GDM1 (cell line): ENCODE measurements at places on chromosomes 3 and 15.

DNA sequence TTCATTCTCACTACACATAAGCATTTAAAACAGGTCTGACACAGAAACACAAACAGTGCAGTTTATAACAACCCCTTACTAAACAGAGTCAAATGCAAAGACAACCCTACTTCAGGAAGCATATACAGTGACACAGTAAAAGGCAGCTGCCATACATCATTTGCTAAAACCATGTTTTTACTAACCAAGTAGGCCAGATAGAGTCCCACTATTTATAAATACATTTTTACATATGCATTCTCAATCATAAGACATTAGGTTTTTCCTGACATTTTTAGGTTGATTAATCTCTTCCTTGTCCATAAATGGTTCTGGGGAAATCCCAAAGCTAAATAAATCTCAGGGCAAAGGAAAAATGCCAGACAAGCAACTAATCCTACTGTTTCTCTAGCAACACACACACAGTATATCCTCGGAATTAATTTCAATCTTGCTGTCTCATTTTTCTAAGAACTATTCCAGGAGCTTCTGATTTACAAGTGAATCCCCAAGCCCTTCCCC lies 39.0 kb downstream of the CHAC1 start:
- no peak for DNase-seq

DNA sequence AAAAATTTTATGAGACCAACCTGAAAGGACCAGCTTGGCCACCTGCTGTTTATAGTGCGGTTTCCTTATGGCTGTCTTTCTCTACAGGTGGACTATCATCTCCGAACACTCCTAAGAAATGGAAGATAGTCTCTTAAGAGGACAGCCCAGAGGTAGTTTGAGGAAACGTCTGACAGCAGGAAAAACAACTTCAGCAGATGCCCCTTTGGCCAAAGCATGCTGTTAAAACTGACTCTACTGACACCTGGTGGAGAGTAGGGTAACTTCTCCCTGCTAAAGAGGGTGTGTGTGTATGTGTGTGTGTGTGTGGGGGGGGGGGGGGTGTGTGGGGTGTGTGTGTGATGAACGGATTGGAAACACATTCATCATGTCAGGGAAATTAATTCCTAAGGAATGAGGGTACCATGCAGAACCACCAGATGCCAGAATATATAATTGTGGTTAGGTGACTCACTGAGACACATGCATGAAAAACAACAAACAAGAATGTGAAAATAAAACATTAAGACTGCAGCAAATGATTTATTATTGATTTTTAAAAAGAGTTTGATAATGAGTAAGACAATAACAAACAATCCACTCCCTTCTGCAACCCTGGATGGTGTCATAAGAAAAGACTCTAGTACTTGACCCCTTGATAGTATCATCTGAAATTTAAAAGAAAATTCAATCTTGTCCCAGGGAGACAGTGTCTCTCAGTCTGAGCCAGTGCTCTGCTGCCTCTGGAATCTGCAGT lies 256.5 kb downstream of the THRB start:
- DNase-seq = peak; percentile 44

GRCh38 chr15:98666841-98667240 lies 18.5 kb downstream of the IGF1R start:
- DNase-seq = no peak

- DNase-seq = no peak
These were observed 25.9 kb downstream of the CBLB start for GRCh38 chr3:105842943-105843342.

DNA sequence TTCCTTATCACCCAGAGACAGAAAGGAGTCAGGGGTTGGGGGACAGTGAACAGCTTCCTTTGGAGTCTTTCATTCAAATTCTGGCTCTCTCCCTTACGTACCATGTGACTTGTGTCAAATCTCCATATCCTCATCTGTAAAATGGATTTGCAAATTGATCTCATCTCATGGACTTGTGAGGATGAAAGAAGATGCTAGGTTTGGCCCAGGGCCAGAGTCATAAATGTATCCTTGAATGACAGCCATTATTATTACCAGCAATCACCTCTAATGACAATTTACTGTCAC lies 67.8 kb upstream of the POLG start:
- no peak for DNase-seq

DNA sequence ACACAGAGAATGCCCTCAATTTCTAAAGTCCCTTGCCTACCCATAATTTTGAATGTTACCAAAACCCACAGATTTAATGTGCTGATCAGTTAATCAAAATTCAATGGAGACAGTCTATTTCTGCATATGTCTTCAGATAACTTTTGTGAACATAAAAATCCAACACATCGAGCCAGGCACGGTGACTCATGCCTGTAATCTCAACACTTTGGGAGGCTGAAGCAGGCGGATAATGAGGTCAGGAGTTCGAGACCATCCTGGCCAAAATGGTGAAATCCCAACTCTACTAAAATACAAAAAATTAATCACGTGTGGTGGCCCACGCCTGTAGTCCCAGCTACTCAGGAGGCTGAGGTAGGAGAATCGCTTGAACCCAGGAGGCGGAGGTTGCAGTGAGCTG lies 49.3 kb downstream of the PEAK1 start:
- no peak for DNase-seq

GRCh38 chr15:100714034-100714748 lies 111.8 kb downstream of the ASB7 start:
- DNase-seq = no peak

- no peak for DNase-seq
These were observed 79.6 kb downstream of the SUMF1 start for GRCh38 chr3:4387210-4388204.

DNA sequence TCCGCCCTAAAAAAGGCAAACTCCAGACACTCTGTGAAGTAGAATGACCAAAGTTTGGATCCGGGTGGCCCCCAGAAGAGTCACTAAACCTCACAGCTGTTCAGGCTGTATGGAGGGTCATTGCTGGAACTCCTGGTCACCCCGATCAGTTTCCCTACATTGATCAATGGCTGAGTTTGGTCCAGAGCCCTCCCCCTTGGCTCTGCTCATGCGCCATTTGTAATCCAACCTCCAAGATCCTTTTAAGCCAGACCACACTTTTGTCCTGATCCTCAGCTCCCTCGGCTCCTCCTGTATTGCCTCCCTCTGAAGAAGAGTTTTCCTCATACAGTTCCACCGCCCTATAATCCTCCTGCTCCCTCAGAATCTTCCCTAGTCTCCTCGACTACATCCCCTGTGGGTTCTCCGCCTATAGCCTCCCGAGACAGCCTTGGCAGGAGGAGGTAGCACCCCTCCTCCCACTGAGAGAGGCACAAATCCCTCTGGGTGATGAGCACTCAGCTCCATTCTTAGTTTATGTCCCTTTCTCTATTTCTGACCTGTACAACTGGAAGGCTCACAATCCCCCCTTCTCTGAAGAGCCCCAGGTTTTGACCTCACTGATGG lies 42.2 kb downstream of the ZBTB11 start:
- DNase-seq = no peak

- no peak for DNase-seq
These were observed 14.4 kb upstream of the OCA2 start for GRCh38 chr15:28113394-28114113.

- no peak for DNase-seq
These were observed 77.6 kb upstream of the CHD2 start for GRCh38 chr15:92822216-92823144.

GRCh38 chr3:127410137-127410488 lies 122.3 kb upstream of the PRR20G start:
- DNase-seq = no peak

- DNase-seq = no peak
These were observed 76.9 kb downstream of the UBP1 start for GRCh38 chr3:33363113-33363800.

GRCh38 chr3:20319551-20319950 lies 133.5 kb upstream of the SGO1 start:
- no peak for DNase-seq

- DNase-seq = no peak
These were observed 15.3 kb downstream of the DNAJC13 start for GRCh38 chr3:132432639-132433038.

DNA sequence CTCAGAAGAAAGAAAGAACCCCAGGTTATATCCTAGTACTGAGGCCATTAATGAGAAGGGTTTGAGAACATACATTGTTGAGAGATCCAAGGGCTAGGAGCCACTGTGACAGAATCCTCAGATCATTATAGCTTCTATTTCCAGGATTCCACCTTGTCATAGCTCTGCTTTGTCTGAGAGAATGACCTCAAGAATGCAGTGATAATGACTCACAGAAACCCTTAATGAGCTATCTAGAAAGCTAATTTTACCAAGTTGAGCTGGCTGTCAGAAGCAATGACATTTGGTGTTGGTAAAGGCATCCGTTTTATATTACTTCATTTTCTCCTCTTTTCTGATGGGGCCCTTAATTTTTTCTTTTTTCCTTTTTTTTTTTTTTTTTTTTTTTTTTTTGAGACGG lies 10.9 kb downstream of the TRIP4 start:
- no peak for DNase-seq

DNA sequence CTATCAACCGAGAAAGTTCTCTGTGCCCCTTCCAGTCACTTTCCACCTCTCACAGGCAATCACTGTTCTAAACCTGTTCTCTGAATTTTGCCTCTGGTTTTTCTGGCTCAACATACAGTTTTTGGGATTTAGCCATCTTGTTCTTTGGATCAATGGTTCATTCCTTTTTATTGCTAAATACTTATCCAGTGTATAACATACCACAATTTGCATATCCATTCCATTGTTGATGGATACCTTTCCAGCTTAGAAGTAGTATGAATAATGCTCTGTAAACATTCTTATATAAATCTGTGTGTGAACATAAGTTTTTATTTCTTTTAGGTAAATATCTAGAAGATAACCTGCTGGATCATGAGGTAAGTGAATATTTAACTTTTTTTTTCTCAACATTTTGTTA lies 87.8 kb upstream of the FNDC3B start:
- no peak for DNase-seq

DNA sequence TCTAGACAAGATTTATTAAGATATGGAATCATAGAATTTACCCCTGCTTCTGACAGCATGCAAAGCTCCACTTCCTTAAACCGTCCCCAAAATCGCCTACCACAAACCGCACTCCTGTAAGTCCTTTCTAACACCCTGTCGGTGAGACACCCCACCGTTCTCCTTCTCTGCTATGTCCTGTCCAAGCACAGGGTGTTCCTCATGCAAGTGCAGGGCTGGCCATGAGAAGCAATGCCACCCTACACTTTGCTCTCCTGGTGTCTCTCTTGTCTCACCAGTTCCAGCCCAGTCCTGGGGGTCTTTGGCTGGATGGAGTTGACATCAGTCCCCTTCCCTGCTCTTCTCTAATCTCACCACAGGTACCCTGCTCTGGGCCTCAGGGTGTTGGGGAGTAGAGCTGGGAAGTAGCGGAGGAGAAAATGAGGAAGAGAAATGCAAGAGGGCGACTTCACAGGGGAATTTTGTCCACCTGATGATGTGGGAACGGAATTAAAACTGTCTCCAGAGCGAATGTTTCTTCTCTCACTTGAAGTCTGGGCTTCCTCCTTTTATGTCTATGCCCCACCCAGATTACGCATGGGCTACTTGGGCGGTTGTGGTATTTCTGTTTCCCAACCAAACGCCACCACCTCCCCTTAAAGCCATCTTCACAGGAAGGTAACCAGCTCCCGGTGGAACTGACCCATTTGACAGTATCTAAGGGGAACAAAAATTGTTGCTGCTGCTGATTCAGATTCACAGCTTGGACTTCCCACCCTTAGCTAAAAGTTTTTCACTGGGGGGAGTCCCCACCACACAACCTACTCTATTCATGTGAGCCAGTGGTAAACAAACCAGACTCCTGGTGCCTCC lies 49.9 kb downstream of the CASR start:
- DNase-seq = peak; percentile 59

DNA sequence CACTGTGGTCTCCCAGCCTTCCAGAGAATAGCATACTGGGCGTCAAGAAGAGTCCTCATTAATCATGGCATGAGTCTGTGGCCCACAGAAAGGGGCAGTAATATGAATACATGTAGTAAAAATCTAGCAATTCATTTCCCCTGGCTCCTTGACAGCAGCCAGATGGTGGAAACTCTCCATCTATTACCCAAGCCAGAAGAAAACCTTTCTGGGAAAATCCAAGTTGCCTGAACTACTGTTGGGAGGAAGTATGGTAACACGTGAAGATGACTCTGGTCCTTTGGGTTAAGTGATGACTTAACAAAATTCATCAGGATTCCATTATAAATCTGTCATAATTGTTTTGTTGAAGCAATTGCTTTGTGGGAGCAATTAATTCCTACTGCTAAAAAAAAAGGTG lies 530.5 kb downstream of the FHIT start:
- no peak for DNase-seq

- DNase-seq = no peak
These were observed 287.5 kb downstream of the MAGI1 start for GRCh38 chr3:65751123-65751700.

DNA sequence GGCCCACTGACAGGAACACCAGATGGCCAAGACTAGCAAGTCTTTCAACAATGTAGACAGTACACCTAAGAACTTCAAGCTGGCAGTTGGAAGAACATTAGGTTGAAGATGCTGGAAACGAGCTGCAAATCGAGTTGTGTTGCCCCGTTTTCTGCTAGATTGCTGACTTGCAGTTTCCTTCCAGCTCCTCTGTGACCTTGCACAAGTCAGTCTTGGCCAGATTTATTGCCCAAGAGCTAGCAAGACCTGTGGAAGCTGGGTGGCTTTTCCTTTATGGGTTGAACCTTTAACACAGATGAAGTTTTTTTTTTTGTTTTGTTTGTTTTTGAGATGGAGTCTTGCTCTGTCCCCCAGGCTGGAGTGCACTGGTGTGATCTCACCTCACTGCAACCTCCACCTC lies 2.9 kb upstream of the RBM6 start:
- no peak for DNase-seq

GRCh38 chr15:90845201-90845949 lies 23.0 kb upstream of the FURIN start:
- peak; percentile 39 for DNase-seq

DNA sequence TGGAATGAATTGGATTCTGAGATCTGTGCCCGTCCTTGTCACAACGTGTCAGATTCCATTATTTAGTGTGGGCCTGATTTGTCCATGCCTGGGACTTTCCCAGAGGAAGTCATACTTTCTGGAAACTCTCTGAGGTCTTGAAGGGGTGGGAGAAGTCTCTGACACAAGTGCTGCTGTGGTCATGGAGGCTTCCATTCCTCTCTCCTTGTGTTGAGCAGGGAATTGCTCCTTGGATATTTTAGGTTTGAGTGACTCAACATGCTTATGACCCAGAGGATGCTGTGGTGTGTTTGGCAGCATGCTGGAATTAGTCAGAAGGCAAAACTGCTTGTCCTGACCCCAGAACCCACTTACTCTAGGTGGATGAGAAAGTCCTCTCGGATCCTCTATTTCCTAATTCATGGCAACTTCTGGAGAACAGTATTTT lies 132.1 kb downstream of the LPP start:
- no peak for DNase-seq

- DNase-seq = no peak
These were observed at the start of gene HCN4 for GRCh38 chr15:73368301-73369136. Gene HCN4, minus strand, starts transcription at chr15:73368958. Its CDS starts 688 bp downstream, at chr15:73368270.

- DNase-seq = no peak
These were observed 12.3 kb downstream of the LIPC start for GRCh38 chr15:58444056-58444455.
